Cardiac atrium fibroblast (primary cell): ENCODE measurements at places on chromosomes 4 and X. TPM values are rescaled to one million over a fixed set of nuclear protein-coding genes. Genes with fewer than 3 reads are reported as not detected.

CORIN gene
- not detected in 2 replicates for total RNA-seq

UGT2B11 gene
- total RNA-seq = not detected in 2 replicates

CRLF2 gene
- total RNA-seq = not detected in 2 replicates

HELT gene
- total RNA-seq = not detected in 2 replicates

ENPP6 gene
- under 0.01 TPM in 1 of 2 replicates, not detected in the other for total RNA-seq

RTL5 gene
- total RNA-seq = 1.3 and 2.6 TPM in 2 replicates

PITX2 gene
- total RNA-seq = not detected in 2 replicates
